ENCODE measurements at places on chromosomes 7 and 10.

DNA sequence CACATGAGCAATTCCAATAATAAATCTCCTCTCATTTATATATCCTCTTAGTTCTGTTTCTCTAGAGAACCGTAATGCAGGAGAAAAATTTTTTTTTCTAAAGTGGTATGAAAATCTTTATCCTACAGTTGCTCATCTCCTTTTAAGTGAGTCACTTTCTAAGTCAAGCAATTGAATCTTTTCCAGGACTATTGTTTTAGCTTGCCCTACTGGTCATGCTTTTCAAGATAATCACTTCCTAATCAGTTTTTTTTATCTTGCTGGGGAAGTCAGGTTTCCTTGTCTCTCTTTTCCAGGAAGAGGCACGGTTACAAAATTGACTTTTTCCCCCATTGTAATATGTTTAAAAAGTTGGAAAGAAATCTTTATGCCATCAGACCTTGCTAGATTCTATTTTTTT lies 44.0 kb downstream of the INPP5F start:
- DNase-seq: peak; percentile 57

GRCh38 chr10:110141185-110141584 lies 66.2 kb upstream of the MXI1 start:
- no peak for DNase-seq

- DNase-seq: no peak
Observed at GRCh38 chr10:97566336-97566996, 6.1 kb upstream of the ANKRD2 start.

DNA sequence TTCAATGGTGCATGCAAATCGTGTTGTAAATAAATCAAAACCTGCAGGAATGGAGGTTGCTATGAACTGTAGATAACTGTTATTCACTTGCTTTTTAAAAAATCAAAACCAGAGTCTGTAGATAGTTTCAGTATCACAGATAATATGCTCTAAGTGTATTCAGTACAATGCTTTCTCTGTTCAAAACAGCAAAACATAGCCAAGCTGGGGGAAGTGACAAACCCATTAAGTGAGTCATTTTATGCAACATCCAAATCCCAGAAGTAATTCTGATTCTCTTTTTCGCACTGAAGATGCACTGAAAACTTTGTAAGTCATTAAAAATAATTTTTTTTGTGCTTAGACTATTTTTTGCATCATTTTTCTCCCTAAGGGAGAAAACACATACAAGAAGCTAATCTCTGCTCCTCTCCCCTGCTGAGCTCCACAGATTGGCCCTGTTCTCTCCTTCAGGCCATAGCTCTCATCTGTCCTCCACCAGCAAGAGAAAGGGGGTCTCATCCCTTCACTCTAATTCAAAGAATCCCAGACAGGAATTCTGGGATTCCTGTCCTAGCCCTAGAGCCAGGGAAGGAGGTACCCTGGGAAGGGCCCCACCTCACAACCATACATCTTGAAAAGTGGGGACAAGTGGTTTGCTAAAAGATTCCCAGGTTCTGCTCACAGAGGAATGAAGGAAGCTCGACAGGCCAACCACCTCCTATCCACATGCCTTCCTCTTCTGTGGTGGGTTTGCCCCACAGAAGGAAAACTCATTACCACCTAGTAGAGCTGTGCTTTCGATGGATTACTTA lies 4.9 kb downstream of the PRTFDC1 start:
- no peak for DNase-seq

DNA sequence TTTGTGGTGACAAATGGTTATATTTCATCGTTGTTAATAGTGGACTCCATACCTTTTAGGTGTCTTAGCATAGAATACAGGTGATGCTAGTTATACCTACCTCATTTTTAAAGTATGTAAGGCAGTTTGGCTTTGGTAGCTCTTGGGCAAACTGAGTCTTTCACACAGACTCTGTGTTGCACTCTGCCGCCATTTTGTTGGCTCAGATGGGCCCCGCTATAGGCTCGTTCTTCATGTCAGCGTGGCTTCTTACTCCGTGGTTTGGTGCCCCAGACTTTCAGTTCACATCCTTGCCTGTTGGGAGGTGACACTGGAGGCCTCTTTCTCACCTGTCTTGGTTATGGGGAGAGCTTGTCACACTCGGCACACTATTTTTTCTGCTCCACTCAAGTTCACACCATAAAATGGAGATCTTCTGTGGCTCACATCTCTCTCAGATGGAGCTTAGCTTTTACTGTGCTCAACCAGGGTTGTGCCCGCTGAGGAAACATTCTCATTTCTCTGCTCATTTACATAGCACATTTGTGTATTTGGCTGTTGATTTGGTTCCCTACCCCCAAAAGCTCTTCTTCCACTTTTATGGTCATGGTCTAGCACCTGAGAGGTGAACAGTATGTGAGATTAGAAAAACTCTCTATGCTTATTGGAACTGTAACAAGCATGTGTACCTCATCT lies 178.5 kb downstream of the ARID5B start:
- no peak for DNase-seq

DNA sequence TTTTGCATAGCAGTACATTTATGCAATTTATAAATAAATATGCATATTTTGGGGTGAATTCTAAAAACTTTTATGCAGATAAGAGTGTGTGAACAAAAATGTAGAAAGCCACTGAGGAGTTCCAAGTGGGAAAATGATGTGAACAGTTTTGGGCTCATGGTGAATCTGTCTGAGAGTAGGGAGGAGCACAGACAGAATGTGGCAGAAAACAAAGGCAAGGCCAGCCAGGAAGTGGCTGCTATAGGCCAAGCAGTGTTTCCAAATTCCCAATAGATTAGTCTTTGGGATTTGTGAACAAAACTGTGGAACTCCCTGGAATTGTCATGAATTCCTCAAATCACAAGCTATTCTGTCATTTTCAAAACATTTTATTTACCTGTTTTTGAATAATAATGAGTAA lies 73.6 kb upstream of the AMPH start:
- DNase-seq: peak; percentile 23

GRCh38 chr7:131032786-131033185 lies 294.9 kb upstream of the MKLN1 start:
- DNase-seq: no peak

DNA sequence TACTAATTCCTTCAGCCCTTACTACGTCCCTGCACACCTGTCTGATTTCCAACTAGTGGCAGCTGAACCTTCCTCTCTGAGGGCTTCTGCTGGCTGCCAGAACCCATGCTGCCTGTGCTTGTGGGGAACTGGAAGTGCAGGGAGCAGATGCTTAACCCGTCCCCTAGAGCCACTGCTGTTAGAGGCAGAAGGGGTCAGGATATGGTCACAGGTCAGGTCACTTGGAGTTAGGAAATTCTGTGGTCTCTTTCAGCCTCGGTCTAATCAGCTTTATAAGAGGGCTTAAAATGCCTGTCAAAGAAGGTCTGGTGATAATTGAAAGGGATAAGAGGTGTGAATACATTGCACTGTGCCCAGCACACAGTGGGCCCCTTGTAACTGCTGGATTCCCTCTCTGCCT lies 82.0 kb downstream of the PLPP4 start:
- no peak for DNase-seq

DNA sequence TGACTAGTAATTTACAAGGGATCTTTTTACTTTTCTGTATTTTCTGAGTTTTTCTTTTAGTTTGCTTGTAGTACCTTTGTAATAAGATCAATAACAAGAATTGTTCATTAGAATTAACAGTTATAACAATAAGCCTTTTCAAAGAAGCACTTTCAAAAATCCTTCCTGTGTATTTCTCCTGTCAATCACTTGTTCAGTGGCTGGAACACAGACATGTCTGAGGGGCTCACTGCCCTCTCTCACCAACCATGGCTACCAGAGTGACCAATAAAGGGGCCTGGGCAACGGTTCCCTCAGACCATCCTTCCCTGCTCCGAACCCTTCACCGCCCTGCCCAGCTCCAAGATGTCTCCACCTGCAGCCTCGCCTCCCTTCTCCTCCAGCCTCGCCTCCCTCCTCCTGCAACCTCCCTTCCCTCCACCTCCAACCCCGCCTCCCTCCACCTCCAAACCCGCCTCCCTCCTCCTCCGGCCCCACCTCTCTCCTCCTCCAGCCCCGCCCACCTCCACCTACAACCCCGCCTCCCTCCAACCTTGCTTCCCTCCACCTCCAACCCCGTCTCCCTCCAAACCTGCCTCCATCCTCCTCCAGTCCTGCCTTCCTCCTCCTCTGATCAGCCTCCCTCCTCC lies 353.4 kb downstream of the TNS3 start:
- DNase-seq: no peak

- no peak for DNase-seq
Observed at GRCh38 chr10:78070726-78071125, 37.1 kb downstream of the RPS24 start.

DNA sequence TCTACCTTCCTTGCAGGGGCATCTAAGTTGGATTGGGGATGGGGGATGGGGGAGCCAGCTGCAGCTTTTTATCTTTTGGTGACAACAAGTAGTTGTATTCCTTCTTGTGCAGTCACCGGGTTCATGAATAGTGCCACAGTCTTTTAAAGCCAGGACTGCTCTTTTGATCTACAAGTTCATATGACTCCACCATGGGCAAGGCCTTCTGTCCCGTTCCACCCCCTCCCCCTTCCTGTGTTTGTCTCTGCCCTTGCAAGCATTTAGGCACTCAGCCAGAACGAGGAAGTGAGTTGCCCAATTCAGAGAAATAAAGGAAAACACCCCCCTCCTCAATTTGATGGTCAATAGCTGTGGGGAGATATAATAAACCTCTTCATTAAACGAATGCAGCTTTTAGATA lies 44.8 kb upstream of the EGR2 start:
- no peak for DNase-seq

DNA sequence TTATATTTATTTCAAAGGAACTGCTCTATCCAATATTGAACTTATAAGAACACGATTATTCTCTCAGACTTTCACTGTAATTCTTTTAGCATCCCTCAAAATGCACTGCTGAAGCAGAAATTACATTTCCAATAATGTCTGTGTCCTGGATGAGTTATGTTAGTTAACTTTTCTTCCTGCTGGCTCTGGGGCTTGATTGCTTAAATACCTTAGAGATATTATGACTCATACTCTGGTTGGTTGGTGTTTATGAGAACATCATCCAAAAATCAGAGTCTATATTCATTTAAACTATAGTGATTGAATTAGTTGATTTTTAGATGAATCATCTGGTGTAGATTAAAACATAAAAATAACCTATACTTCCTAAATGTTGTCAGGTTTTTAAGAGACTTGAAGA lies 246.3 kb upstream of the VWC2 start:
- no peak for DNase-seq

DNA sequence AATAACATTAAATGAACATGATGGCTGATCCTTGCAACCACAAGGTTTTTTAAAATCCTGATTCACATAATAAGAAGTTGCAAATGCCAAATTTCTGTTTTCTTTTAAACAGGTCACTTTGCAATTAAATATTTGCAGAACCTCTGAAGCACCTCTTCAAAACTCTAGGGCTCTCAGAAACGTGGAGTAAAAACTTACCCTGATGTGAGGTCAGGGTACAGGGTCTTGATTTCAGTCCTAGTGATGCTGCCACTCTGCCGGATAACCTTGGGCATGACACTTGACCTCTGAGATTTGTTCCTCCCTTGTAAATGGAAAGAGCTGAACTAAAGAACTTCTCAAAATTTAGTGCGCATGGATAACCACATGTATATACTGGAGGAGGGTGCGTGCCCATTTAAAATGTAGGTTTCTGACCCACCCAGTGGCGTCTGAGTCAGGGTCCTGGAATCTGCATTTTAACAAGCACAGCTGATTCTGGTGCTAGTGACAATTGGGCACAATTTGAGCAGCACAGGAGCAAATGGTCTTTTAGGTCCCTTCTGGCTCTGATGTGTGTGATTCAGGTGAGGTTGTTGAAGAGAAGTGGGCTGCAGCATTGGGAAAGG lies 35.5 kb upstream of the TNPO3 start:
- DNase-seq: no peak

GRCh38 chr10:119197921-119198320 lies 9.4 kb upstream of the GRK5 start:
- no peak for DNase-seq

- DNase-seq: no peak
Observed at GRCh38 chr10:57917019-57917418, 350.7 kb downstream of the IPMK start.

- DNase-seq: no peak
Observed at GRCh38 chr7:96116173-96116572, 205.7 kb downstream of the SLC25A13 start.

GRCh38 chr10:33638374-33638773 lies 303.9 kb upstream of the NRP1 start:
- no peak for DNase-seq

DNA sequence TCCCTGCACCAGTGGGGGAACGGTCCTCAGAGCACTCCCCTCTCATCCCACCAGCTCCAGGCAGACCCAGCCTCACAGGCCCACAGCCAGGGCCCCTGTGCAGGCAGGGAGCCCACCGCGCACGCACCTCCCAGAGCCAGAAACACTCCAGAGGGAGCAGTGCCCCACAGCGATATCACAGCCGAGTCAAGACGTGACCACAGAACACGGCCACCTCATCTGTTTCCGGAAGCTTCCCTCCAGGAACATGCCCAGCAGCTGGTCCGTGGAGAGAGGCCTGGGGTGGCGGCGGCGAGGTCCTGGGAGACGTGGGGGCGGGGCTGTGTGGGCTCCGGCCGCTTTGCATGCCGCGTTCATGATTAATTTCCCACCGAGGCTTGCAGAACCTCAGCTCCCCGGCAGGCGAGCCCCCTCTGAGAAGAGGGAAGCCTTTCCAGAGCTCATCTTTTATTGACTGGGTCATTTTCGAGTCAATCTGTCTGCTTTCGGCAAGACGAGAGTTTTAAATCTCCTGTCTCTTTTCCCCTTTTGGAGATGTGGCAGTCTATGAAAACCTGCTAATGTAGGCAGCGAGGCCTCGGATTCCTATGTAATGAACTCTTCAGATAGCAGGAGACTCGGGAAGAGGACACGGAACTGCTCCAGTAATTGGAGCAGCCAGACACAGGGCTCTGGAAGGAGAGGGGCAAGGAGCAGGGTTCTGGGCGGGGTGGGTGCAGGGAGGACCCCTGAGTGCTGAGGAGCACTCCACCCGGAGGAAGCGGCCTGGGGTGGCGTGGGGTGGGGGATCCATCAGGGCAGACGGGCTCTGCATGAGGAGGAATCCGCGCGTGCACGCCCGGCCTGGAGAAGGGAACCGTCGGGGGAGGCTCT lies 242.8 kb downstream of the ELFN1 start:
- peak; percentile 93 for DNase-seq

DNA sequence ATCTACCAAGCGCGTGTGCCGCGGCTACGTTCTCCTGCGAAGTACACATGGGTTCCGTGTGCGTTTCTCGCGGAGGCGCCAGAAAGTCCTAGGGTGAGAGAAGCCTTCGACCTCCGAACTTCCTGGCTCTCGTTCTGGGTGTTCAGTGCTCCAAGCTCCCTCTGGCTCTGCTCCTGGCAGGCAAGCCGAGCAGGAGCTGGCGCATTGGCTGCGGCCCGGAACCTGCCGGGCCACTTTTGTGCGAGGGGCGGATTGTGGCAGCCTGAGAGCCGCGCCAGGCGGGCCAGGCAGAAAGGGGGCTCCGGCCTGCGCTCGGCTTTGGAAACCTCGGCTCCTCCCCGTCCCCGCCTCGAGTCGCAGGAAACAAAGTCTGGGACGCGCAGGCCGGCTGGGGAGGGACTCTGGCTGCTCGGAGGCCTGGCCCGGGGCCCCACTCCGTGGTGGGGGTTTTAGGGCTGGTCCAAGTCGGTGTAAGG lies 9.6 kb downstream of the EMX2 start:
- no peak for DNase-seq

GRCh38 chr10:131354380-131354779 lies 42.9 kb upstream of the TCERG1L start:
- peak; percentile 3 for DNase-seq

- DNase-seq: no peak
Observed at GRCh38 chr7:22499044-22499443, 944 bp downstream of the STEAP1B start.
